ENCODE measurements at places on chromosomes 2 and 18. TPM values are rescaled to one million over a fixed set of nuclear protein-coding genes. Genes with fewer than 3 reads are reported as not detected.

Gene RND3
- total RNA-seq: 9.4 TPM

DNA sequence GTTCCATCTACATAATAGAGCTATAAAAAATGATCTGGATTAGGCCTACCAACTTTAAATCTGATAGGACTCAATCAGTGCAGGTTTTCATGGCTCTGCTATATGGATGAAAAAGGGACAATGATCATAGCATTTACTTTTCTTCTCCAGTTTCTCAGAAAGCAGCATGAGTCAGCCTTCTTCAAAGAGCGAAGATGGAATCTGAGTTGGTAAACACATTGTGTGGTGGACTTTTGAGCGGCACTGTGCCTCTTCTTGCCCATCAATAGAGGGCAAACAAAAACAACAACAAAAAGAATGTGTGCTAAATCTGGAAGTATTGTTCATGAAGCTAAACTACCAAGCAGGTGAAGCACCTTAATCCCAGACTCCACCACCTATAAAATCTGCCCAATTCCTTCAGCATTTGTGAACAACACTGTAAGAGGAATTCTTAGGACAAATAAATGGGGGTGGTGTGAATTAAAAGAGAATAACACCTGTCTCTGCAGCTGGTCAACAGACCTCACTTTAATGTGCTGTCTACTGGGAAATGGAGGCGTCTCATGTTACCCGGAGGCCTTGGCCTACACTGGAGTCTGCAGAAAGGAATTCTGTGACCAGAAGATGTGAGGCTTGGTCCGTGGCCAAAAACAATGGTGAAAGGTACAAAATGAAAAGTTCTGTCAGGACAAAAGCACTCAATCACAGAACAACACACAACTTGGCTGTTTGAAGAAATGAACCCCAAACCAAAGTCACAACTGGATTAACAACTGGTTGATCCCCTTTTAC is 609.0 kb downstream of the IRS1 start:
- DNase-seq: no peak

Gene HNRNPLL
- total RNA-seq: 70.9 TPM

GRCh38 chr2:229725716-229726574 is 11.6 kb upstream of the DNER start:
- no peak for DNase-seq

DNA sequence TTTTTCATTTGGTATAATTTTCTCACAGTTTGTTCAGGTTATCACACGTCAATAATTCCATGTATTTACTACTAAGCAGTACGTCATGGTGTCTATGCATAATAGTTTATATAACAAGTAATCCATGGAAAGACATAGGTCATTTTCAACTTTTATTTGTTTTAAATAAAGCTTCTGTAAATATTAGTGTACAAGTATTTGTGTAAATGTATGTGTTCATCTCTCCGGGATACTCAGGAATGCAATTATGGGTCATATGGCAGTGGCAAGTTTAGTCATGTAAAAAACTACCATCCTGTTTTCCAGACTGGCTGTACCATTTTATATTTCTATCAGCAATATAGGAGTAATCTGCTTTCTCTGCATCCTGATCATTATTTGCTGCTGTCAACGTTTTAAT is 231.1 kb upstream of the ZNF804A start:
- DNase-seq: no peak

GRCh38 chr18:69330385-69331005 is 70.2 kb upstream of the DOK6 start:
- DNase-seq: no peak

- no peak for DNase-seq
These were observed 319.5 kb upstream of the LRRTM1 start for GRCh38 chr2:80624062-80624461.

Gene RMDN2
- 3.9 TPM for total RNA-seq

DNA sequence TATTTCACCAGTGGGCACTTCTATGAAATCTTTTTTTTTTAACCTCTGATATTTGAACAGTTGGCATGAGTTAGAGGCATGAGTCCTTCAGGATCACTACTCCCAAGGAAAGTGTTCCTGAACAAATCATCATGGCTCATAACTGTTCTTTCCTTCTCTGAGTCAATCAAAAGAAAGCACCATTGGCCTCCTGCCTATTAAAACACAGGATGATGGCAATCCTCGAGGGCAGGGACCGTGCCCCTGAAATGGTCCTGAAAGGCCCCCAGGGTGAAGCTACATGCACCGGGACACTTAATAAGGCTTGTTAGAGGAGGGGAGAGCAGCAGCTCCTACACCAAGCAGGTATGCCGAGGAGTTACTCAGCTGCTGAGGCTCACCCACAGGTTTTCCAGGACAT is 43.5 kb downstream of the SLC14A2 start:
- DNase-seq: peak; percentile 12

Gene DUSP19
- 1.7 TPM for total RNA-seq

Gene MAP2
- 1.8 TPM for total RNA-seq

Gene CDK15
- total RNA-seq: 0.16 TPM

DNA sequence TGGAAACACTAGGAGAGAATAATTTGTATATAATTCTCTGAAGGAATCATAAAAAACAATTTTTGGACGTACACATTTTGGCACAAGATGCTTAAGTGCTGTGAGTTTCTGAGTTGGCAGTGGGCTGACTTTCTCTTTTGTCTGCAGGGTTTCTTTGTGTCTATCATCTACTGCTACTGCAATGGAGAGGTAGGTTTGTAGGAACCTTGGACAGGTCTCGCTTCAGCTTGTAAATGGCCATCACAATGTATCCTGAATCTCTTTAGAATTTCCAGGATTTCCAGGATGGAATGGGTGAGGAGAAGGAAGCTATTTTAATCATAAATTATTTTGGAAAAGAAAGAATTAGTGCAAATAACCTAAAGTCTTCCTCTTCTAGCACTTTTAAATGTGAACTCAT is 83.9 kb downstream of the PTH2R start:
- no peak for DNase-seq

- DNase-seq: no peak
These were observed 13.4 kb downstream of the NEDD4L start for GRCh38 chr18:58057291-58057965.

Gene TMEM237
- total RNA-seq: 51.8 TPM

- DNase-seq: peak; percentile 11
These were observed 7.4 kb upstream of the MTERF4 start for GRCh38 chr2:241109210-241110088.

GRCh38 chr2:157174321-157174720 is 83.2 kb upstream of the GALNT5 start:
- DNase-seq: no peak

- no peak for DNase-seq
These were observed 327.6 kb downstream of the RDH14 start for GRCh38 chr2:18232731-18233438.

GRCh38 chr2:216922175-216922780 is 62.4 kb upstream of the TNP1 start:
- DNase-seq: peak; percentile 20

GRCh38 chr2:189549449-189549832 is 31.1 kb downstream of the SLC40A1 start:
- no peak for DNase-seq

Gene ECEL1
- total RNA-seq: 4.6 TPM

DNA sequence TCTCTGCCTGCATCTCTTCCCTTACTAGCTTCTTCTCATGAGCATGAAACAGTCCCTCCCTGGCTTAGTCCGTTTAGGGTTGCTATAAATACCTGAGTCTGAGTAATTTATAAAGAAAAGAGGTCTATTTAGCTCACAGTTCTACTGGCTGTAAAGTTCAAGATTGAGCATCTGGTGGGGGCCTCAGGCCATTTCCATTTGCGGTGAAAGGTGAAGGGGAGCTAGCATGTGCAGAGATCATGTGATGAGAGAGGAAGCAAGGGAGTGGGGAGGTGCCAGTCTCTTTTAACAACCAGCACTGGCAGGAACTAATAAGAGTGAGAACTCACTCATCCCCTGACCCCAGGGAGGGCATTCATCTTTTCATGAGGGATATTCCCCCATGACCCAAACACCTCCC is 26.8 kb downstream of the RHBDD1 start:
- no peak for DNase-seq

- no peak for DNase-seq
These were observed 8.3 kb downstream of the WNT6 start for GRCh38 chr2:218867900-218868299.

DNA sequence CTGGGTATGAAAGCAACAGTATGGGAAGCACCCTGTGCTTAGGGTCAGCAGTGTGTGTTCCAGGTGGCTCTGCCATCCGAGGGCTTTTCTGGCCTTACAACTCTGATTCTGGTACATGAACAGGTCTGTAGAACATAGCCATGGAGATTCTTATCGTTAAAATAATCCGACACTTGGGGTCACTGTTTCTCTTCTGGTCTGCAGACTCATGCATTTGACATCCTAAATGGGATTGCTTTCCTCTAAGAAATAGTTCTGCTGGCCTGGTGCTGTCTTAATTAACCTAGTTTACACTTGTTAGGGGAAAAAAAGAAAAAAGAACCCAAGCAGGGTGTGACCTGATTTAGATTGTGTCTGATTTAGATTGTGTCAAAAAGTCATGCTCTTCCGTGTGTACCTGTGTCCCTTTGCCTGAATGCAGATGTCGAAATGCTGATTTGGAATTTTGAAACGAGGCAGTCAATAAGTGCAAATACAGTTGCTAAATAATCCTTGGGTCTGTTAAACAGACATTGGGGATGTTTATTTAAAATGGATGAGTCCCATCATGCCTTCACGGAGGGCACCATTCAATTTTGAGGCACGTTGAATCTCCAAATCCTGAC is 59.6 kb downstream of the TRPM8 start:
- peak; percentile 51 for DNase-seq

DNA sequence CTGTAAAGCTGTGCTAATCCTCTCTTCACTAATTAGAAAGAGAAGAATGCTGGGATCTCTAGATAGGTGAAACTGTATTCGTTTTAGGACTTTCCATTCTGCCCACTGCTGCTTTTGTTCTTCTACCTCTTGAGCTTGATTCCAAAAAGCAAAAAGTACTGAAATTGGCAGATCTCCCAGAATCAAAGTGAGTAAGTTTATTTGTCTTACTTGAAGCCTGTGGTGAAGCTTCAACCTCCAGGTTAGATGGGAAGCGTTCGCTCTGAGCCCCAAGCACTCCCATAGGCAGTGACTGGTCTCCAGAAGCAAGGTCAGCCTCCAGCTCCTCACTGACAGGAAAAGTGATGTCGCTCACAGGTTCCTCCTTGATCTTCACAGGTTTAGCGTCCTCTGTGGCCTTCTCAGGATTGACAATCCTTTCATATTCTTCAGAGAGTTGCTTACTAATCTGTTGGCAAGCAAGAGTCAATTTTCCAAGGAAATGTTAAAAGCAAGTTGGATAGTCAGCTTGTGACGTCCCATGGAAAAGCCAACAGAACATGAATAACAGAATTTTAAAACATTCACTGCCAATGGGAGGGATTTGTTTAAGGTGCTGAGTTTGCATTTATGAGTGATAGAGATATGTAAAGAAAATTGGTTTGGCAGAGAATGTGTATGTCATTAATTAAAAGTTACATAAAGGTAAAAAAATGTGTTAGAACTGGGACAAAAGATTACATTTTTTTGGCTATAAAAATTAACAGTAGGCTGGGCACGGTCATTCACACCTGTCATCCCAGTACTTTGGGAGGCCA is 8.1 kb downstream of the SUPT7L start:
- DNase-seq: peak; percentile 52

Gene TEKT4
- total RNA-seq: not detected

GRCh38 chr2:159559034-159559433 is 57.3 kb downstream of the BAZ2B start:
- DNase-seq: no peak

Gene CCDC141
- total RNA-seq: 160 TPM

Gene GYPC
- 23.2 TPM for total RNA-seq

DNA sequence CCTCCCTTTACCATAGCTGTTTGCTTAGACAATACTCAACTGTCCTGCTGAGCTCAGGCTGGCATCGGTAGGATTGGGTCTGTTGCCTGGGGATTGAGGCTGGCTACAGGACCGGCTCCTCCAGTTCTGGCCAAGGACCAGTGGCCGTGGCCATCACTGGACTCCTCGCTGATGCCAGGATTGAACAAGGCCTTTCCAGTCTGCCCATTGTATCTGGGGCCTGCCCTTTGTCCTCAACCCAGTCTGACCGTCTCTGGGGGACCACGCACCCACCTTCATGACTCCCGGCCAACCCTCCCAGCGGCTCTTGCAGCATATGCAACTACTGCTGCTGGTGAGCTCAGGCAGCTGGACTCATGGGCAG is 28.7 kb downstream of the SH2D6 start:
- DNase-seq: no peak

DNA sequence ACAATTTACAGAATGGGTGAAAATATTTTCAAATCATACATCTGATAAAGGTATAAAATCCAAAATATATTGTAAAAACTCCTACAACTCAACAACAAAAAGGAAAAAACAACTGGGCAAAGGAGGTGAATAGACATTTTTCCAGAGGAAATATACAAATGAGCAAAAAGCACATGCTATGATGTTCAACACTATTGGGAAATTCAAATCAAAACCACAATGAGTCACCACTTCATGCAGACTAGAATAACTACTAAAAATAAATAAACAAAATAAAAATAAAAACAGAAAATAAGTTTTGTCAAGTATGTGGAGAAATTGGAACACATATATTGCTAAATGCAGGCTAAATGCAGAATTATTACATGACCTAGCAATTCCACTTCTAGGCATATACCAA is 120.9 kb downstream of the FSIP2 start:
- DNase-seq: no peak

- DNase-seq: no peak
These were observed 167.9 kb downstream of the TCF4 start for GRCh38 chr18:55419947-55420664.

GRCh38 chr2:128488434-128488833 is 169.8 kb upstream of the HS6ST1 start:
- DNase-seq: no peak

Gene C2orf81
- 3.2 TPM for total RNA-seq

- DNase-seq: no peak
These were observed 40.0 kb downstream of the PKDCC start for GRCh38 chr2:42087857-42088195.

- DNase-seq: no peak
These were observed 146.3 kb upstream of the APCDD1 start for GRCh38 chr18:10308154-10308553.

DNA sequence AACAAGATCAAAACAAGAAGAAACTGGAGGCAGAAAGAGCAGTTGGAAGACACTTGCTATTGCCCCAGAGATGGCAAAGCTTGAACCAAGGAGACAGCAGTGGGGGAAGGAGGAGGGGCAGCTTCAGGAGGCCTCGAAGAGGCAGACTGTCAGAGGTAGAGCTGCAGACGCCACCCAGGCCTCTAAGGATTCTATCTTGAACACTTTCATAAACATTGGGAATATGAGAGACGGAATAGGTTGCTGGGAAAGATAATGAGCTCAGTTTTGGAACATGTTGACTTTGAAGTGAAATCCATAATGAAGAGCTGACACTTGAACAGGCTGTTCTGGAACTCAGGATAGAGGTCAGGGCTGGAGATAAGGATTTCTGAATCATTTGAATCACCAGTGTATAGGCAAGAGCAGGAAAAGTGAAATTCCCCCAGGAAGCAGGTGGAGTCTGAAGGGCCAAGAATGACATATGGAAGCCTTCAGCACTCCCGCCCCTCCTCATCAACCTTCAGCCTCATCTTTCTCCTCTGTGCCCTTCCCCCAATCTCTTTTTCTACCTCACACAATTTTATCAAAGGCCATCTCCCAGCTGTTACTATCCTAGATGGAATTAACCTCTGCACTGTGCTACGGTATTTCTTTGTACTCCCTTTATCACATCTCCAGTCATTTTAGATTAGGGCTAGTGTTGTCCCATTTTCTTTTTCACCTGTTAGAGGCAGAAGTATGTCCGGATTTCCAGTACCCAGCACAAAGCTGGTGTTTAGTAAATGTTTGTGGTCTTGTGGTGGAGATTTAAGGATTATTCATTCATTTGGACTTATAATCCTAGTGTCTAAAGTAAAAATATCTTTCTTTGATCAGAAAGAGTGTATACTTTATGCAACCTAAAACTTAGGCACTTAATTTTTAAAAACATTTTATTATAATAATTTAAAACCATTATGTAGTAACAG is 47.5 kb upstream of the RTN4 start:
- no peak for DNase-seq
